ENCODE measurements at places on chromosomes 16 and 17.

- no peak for DNase-seq
Measured at GRCh38 chr17:32259586-32259985, 6.0 kb upstream of the RHBDL3 start.

DNA sequence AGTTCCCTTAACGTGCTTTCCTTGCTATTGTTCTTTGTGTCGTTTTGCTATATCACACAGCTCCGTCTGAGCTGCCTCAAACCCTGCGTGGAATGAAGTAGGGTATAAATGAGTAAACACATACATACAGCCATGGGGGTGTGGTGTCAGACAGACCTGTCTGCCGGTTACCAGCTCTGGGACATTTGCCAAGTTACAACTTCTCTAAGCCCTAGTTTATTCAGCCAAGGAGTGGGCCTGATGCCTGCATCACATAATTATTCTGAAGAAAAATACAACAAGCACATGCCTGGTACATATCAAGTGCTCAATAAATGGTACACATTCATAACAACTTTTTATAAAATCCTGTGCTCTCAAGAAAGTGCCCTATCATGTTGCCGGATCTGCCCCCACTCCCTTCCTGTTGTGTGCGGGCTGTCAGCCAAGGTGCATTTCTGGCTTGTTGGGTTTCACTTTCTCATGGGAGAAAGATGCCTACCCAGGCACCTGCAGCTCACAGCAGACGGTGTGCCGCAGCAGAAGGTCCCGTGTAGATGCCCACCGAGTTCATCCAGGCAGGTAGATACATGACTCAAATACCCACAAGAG is 30.5 kb downstream of the SMPD3 start:
- no peak for DNase-seq

GRCh38 chr16:88613293-88613692 is 25.1 kb upstream of the IL17C start:
- DNase-seq: no peak

- DNase-seq: no peak
Measured at GRCh38 chr17:38663964-38664644, 10.7 kb downstream of the EPOP start.

DNA sequence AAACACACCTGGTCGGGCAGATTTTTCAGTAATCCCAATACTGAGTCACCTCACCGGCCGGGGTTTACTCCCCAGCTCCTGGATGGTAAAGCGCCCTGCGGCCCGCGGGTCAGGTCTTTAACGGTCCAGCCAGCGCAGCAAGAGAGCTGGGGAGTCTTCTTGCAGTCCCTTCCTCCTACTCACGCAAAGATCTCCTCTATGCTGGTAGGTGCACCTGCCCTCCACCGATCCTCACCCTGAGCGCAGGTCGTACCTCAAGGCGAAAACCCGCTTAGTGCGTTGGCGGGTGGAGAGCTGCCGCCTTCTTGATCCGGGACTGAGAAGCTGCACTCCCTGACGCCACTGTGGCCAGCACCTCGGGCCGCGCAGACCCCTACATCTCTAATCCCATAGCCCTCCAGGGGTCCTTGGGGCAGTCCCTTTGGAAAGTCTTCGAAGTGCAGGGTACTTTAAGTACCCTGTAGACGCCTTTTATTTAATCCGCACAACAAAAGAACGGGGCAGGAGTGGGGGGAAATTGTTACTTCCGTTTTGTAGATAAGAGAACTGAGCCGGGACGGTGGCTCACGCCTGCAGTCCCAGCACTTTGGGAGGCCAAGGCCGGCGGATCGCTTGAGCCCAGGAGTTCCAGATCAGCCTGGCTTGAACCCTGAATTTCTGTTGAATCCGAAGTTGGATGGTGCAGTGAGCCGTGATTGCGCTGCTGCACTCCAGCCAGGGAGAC is 10.4 kb upstream of the HOXB13 start:
- peak; percentile 39 for DNase-seq

- peak; percentile 60 for DNase-seq
Measured at GRCh38 chr17:45172541-45173286, 11.0 kb downstream of the HEXIM2 start.

GRCh38 chr16:89556750-89557689 is 3.5 kb upstream of the RPL13 start:
- peak; percentile 75 for DNase-seq

DNA sequence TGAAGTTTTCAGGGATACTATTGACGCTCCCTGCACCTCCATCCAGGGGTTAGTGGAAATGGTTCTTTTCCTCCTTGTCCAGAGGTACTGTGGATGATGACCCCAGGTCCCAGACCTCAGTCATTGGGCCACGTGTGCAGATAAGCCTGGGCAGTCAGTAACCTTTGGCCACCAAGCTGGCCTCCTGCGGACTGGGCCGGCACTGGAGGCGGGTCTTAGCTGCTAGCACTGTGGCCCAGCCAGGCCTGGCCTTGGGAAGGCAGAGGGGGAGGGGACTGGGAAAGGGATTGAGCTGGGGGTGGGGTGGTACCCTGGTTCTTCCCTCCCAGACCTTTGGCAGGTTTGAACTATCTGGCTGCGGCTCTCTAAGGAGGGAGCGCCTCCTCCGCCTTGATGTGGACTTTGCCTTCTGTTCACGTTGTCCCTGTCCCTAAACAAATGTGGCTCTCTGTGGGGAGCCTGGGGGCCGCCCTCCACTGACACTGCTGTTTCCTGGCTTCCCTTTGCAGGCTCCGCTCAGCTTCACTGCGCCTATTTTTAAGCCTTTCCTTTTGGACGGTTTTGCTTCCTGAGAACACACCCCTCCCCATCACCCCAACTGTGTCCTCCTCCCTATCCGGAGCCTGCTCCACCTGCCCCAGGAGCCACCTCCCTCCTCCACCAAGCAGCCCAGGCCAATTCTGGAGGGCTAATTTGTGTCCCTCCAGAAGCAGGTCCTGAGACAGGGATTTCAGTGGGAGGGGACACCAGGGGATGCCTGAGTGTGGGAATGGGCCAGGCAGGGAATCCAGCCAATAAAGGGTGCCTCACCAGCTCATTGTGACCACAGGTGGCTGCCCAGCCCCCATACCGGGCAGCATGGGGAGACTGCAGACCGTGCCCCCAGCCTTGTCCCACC is 251.9 kb downstream of the SEC14L1 start:
- peak; percentile 88 for DNase-seq

GRCh38 chr17:56159826-56160380 is 6.6 kb downstream of the ANKFN1 start:
- peak; percentile 97 for DNase-seq

- DNase-seq: no peak
Measured at GRCh38 chr17:77145612-77146245, 5.0 kb downstream of the SEC14L1 start.

GRCh38 chr17:6072157-6072556 is 2.0 kb downstream of the WSCD1 start:
- no peak for DNase-seq

- no peak for DNase-seq
Measured at GRCh38 chr16:20853143-20853542, 46.8 kb downstream of the REXO5 start.

- no peak for DNase-seq
Measured at GRCh38 chr16:87095271-87095670, 221.9 kb downstream of the C16orf95 start.

- no peak for DNase-seq
Measured at GRCh38 chr16:6131526-6132050, 1034.0 kb upstream of the EEF2KMT start.

- no peak for DNase-seq
Measured at GRCh38 chr17:6162216-6162615, 92.0 kb downstream of the WSCD1 start.

- DNase-seq: no peak
Measured at GRCh38 chr17:78735832-78736525, 46.1 kb downstream of the CYTH1 start.

GRCh38 chr16:4909825-4910224 is 27.1 kb downstream of the PPL start:
- DNase-seq: no peak

DNA sequence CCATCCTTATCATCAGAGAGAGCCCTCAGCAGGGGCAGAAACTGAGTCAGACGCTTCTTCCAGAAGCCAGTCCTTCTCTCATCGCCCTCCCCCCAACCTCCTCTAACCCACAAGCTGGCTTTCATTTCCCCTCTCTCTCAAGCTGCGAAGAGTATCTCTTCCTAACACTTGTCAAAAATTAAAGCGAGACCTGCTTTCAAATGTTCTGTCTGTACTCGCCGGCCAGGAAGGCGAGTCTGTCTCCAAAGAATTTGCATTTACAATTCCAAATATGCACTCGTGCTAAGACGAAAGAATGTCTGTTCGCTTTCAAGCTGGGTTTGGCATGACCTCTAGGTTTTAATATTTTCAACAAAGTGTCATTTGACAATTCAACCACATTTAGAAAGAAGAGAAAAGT is 140.4 kb downstream of the RGS9 start:
- no peak for DNase-seq

DNA sequence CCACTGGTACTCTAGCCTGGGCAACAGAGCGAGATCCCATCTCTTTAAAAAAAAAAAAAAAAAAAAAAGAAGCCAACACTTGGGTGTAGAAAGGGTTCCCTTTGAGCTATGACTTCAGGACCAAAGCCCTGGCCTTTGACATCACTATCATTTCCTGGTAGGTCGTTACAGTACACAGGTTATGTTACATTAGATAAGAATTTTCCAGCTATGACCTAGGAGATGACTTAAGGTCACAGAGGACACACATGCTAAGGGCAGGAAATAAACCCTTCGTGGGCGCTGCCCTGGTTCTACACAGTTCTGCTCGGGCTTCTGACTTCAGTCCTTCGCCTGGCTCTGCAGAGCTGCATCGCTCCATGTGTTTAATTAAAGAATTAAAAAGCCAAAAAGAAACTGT is 112.0 kb downstream of the ADCY9 start:
- DNase-seq: no peak

- DNase-seq: no peak
Measured at GRCh38 chr16:87543436-87544191, 50.8 kb upstream of the ZCCHC14 start.

GRCh38 chr17:2704031-2704889 is 7.3 kb downstream of the CLUH start:
- no peak for DNase-seq

- no peak for DNase-seq
Measured at GRCh38 chr17:81074875-81075274, 39.9 kb downstream of the BAIAP2 start.

DNA sequence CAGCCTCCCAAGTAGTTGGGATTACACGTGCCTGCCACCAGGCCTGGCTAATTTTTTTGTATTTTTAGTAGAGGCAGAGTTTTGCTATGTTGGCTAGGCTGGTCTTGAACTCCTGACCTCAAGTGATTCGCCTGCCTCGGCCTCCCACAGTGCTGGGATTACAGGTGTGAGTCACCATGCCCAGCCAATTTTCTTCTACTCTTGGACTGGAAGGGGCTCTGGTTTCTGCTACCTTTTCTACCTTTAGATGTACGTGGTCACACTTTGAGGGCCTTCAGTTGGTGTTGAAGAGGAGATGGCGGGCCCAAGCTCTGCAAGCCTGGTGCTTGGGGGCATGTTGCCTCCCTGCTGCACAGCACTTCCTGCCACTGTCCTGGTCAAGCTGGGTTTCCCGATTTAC is 173.6 kb downstream of the PRKCA start:
- DNase-seq: no peak

- no peak for DNase-seq
Measured at GRCh38 chr16:8795818-8796217, 1.6 kb downstream of the TMEM186 start.

DNA sequence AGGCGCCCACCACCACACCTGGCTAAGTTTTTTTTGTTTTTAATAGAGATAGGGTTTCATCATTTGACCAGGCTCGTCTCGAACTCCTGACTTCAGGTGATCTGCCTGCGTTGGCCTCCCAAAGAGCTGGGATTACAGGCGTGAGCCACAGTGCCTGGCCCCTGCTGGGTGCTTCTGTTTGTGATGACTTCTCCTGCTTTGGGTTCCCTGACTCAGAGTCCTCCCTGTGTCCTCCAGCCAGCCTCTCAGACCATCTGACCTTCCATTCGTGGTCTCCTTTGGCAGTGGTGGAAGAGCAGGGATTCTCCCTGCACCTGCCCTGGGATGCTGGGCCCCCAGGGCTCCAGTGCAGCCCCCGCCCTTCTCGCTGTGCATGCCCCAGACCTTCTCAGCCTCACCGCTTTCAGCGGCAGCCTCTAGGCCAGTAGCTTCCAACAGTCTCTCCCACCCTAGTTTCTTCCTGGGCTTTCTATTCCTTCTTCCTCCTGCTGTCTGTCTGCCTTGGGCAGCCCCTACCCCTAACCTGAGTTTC is 13.2 kb downstream of the BEAN1 start:
- DNase-seq: no peak

GRCh38 chr17:72724267-72724666 is 368.2 kb downstream of the SLC39A11 start:
- DNase-seq: no peak

GRCh38 chr16:80164966-80165550 is 375.7 kb upstream of the DYNLRB2 start:
- no peak for DNase-seq

- no peak for DNase-seq
Measured at GRCh38 chr17:74951680-74952421, 16.2 kb downstream of the OTOP3 start.

- no peak for DNase-seq
Measured at GRCh38 chr17:40303708-40304551, 5.0 kb upstream of the RARA start.

DNA sequence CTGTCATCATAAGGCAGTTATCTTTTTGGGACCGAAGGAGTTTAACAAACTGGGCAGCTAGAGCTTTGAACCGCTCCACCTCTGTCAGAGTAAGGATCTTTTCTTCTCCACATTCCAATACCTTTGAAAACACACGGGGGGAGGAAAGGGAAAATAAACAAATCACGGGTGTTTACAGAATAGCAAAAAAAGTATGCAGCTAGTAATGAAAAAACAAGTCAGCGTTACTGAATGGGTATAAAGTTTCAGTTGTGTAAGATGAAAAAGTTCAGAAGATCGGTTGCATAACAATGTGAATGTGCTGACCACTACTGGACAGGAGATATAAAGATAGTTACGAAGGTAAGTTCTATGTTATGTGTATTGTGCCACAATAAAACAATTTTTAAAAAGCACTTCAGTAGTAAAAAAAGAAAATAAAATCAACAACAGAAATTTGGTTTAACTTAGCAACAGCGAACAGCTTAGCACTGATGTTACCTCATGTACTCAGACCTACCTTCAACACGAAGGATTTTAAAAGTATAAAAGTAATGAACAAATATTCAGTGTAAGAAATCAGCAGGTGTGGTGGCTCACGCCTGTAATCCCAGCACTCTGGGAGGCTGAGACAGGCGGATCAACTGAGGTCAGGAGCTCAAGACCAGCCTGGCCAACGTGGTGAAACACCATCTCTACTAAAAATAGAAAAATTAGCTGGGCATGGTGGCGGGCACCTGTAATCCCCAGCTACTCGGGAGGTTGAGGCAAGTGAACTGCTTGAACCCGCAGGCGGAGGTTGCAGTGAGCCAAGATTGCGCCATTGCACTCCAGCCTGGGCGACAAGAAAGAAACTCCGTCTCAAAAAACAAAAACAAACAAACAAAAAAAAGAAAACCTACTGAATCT is 34.3 kb downstream of the MARF1 start:
- DNase-seq: no peak

GRCh38 chr17:17004251-17004996 is 32.5 kb upstream of the TNFRSF13B start:
- no peak for DNase-seq

GRCh38 chr16:54590836-54591235 is 304.2 kb upstream of the IRX3 start:
- DNase-seq: no peak

GRCh38 chr17:76558198-76559095 is 18.6 kb downstream of the PRCD start:
- no peak for DNase-seq

- DNase-seq: no peak
Measured at GRCh38 chr17:52674686-52675085, 516.2 kb upstream of the CA10 start.

GRCh38 chr16:70375636-70376611 is 29.2 kb downstream of the DDX19A start:
- DNase-seq: no peak
